Heart right ventricle (tissue), 16 donors: ENCODE measurements at places on chromosomes 4 and X. TPM values are rescaled to one million over a fixed set of nuclear protein-coding genes. Genes with fewer than 3 reads are reported as not detected.
A peak's percentile ranks its signal among the peaks of the same experiment; 100 is the strongest.

DNA sequence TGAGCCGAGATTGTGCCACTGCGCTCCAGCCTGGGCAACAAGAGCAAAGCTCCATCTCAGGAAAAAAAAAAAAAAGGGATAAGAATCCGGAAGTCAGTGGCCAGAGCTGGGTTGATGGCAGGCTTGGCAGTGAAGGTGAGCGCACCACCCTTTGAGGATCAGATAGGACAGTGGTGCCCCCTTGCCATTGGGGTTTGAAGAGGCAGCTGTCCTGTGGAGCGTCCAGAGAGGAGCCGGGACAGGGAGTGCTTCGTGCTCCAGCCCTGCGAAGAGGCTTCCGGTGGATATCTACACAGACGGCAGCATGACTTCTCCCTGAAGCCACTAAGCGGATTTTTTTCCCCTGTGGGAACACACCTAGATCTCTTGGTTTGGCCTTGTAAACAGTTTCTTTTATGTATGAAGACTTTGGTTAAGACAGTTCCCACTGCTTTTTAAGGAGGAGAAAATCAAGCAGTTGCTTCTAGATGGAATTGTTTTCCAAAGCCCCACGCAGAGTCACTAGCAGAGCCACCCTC is 6.5 kb downstream of the TBC1D14 start:
- DNase-seq = no peak

Gene SLC9B1
- total RNA-seq = not detected

- no peak for DNase-seq
Measured at GRCh38 chrX:31497086-31497485, 425.2 kb upstream of the FTHL17 start.

DNA sequence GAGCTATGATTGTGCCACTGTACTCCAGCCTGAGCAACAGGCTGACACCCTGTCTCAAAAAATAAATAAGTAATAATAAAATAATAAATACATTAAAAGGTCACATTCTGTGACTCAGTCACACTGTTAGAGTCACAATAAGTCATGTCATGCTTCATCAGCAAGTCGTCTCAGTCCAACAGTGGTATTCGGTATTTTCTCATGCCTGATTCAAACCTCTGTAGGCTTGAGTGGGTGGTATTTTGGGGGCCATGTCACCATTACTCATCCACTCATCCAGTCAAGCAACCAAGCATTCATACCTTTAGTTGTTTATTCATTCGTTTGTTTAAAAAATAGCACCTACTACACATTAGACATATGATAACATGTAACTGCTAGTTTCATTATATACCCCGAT is 46.9 kb downstream of the SUPT20HL2 start:
- no peak for DNase-seq

DNA sequence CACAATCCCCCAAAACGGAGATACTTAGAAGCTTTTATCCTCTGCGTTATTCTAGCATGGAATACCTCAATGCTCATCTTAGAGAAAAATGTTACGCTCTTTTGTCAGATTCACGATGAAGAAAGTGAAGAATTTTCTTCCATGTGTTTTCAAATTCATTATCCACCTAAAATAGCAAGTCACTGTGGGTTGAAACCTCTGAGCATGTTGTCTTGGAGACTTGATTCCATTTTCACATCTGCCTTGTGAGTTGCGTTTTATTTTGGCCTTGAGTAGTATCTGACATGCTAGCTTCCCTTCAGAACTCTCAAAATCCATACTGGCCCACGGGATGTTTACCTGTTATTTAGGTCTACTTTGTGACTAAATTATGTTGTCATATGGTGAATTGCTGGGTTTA is 66.3 kb downstream of the C4orf46 start:
- DNase-seq = no peak

GRCh38 chr4:188971125-188971524 is 831.9 kb downstream of the TRIML1 start:
- DNase-seq = no peak

- no peak for DNase-seq
Measured at GRCh38 chr4:176290520-176290919, 21.5 kb upstream of the ASB5 start.

DNA sequence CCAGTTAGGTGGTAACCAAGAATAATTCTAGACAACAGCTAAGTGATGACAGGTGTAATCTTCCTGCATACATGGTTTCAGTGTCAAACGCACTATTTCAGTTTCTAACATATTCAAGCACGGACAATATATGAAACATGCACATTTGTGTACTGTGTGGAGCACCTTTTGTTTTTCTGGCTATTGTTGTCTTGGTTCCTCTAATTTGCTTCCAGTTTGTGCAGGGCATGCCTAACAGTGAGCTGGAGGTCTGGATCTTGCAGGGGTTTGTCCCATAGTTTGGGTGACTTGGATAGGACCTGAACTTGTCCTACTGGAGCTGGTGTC is 70.5 kb upstream of the TBC1D9 start:
- no peak for DNase-seq

- peak; percentile 74 for DNase-seq
Measured at GRCh38 chr4:3461515-3462291, 1.4 kb upstream of the DOK7 start.

DNA sequence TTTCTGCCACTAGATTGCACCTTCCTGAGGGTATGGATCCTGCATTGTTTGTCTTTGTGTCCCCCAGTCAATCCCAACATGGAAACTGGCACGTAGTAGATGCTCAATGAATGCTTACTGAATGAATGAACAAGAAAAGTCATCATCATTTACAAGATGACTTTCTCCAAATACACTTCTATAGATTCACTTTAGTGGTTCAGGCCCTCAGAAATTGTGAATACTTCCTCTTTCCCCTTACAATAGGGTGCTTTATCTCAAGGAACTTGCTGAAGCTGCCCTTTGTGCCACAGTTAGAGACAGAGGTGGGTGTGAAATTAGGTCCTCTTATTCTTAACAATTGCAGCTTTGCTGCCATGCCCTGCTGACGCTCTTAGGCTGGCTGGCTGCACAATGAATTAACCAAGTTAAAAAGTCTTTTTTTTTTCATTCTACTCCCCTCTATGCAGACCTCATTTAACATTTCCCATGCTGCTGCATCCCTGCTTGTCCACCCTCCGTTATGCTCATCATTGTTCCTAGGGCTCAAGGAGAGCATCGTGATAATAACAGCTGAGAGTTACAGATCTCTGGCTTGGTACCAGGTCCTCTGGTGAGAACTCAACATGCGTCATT is 108.0 kb upstream of the ZNF518B start:
- DNase-seq = no peak

DNA sequence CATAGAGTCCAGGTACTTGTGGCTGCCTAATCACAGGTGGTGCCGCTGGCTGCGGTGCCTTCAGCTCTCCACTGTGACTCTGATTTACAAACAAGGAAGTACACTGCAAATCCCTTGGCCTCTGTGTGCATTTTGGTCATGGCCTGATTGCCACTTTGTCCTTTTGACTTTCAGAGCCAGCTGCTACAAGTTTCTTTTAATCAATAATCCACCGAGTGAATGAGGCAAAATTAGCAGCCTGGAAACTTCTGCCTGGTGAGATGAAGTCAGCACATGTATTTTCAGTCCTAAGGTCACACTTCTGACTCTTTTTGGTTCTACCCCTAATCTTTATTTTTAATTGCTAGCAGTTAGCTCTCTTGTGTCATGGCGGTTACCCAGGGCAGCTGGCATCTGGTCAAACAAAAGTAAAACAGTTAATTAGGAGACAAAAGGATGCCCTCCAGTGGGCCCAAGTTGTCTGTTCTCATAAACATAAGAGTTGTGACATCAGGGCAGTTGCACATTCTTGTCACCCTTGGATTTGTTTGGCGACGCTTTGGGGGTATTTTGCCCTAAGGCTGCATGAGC is 62.3 kb upstream of the LNX1 start:
- no peak for DNase-seq

GRCh38 chrX:145865082-145865481 is 47.5 kb downstream of the SLITRK2 start:
- DNase-seq = no peak

- peak; percentile 78 for DNase-seq
Measured at GRCh38 chr4:5708449-5709206, at the start of gene EVC2. Gene EVC2 (minus strand): TSS chr4:5708559. CDS start chr4:5708513, 46 bp downstream.

Gene DGKK
- total RNA-seq = not detected

Gene TTC29
- total RNA-seq = not detected

Gene SMIM31
- not detected for total RNA-seq

- DNase-seq = no peak
Measured at GRCh38 chr4:108709234-108709633, 53.6 kb downstream of the ETNPPL start.

DNA sequence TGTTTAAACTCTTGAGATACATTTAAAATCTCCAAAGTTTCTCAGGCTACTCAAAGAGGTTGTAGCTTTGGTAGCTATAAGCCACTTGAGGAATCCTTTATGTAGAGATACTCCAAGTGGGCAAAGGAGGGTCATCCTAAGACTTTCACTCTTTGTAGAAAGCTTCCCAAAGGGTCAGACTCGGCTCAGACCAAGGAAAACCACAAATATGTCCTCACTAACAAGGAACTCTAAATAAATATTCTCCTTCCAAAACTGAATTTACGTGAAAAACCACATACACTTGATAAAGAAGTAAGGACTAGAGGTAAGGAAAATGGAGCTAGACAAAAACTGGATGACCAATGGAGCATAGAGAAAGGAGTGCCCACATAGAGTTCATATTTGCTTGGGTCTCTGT is 41.7 kb upstream of the DDX60 start:
- DNase-seq = no peak

DNA sequence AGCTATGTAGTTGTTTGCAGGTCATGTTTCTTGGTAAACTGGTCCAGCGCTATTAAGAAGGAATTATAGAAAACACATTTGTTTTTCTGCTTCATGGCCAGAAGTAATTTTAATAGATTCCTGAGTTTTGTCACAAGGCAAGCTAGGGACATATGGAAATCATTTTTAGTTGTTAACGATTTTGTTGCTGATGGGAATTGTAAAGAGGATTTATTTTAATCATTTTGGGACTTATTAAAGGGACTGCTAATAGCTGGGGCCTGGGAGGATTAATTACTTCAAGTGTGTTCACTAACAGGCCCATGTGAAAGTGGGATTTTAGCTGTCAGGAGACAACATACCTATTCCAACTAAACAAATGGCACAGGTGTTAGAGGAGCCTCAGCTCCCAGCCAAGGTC is 492.0 kb upstream of the ARX start:
- DNase-seq = no peak

Gene PLAC8
- 0.62 TPM for total RNA-seq

Gene STATH
- total RNA-seq = not detected

DNA sequence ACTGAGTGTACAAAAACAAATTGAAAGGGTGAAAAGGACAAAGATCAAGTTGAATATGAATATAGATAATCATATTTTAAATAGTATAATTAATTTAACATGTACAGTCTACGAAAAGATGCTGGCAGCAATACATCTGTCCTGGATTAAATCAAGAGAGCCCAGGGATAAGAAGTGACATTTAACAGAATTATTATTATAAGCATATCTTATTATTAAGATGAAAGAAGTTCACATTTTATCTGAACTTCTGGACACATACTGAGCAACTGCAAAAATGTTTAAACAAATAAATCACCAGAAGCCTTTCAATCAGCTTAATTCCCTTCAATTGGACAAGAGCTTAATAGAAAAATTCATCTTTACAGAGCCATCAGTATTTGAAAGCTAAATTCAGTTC is 50.4 kb downstream of the SERTM2 start:
- no peak for DNase-seq

- no peak for DNase-seq
Measured at GRCh38 chrX:152137771-152138387, 498 bp downstream of the MAGEA10 start.

Gene PPEF1
- not detected for total RNA-seq

GRCh38 chr4:157204634-157205244 is 15.8 kb upstream of the GRIA2 start:
- DNase-seq = no peak

GRCh38 chrX:16814597-16814996 is 28.3 kb downstream of the TXLNG start:
- no peak for DNase-seq

- no peak for DNase-seq
Measured at GRCh38 chr4:8336412-8337075, 67.0 kb downstream of the HTRA3 start.

DNA sequence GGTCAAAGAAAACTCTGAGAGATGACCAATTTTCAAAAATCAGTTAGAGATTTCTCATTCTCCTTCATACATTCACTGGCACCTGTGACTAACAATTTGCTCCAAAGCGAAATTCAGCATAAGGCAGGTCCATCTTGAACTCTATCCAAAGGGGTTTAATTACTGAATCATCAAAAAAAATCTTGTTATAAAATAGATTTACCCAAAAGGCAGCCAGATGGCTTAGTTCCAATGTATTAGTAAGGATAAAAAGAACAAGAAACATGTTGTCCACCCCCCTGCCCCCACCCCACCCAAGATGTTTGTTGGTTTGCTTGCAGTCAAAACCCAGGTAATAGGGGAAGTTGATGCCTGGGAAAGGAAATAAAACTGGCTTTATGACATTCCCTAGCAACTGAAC is 200.3 kb downstream of the ANTXR2 start:
- no peak for DNase-seq

DNA sequence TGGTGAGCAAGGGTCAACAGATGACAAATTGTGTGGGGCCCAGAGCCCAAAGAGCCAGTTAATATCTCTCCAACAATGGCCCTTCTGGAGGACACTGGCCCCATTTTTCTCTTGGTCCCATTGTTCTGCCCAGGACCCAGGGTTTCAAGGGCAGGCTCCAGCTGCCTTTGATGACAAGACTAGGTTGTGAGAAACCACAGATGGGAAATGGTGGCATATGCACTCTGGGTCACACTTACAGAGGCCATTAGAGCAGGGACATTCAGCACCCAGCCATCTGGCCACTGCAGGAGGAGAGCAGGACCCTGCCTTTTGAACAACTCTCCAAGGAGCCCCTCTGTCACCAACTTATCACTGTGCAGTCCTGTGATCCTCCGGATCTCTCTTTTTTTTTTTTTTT is 49.7 kb upstream of the KIAA1210 start:
- no peak for DNase-seq

Gene SLC49A3
- total RNA-seq = 10.0 TPM

GRCh38 chrX:154714925-154715324 is 36.0 kb downstream of the GAB3 start:
- DNase-seq = no peak

DNA sequence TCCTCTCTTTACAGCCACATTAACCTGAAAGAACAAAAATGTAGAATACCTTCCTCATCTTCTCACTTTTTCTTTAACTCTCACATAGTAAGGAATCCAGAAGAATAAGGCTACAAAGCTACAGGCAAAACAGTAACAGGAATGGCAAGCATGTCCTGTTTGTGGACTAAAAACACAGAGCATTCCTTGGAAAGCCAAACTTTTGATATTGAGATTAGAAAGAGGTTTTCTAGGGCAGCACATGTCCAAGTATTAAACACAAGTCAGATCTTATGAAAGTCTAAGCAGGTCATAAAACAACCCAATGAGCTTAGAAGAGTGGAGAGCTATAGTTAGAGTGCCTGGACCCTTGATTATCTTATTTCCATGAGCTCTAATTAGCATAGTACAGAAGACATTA is 58.2 kb upstream of the FAM9C start:
- no peak for DNase-seq

- DNase-seq = no peak
Measured at GRCh38 chr4:168498251-168498650, 1.4 kb downstream of the PALLD start.
